Renal cortical epithelial cell (primary cell): ENCODE measurements at places on chromosomes 7 and 10. TPM values are rescaled to one million over a fixed set of nuclear protein-coding genes. Genes with fewer than 3 reads are reported as not detected.

DNA sequence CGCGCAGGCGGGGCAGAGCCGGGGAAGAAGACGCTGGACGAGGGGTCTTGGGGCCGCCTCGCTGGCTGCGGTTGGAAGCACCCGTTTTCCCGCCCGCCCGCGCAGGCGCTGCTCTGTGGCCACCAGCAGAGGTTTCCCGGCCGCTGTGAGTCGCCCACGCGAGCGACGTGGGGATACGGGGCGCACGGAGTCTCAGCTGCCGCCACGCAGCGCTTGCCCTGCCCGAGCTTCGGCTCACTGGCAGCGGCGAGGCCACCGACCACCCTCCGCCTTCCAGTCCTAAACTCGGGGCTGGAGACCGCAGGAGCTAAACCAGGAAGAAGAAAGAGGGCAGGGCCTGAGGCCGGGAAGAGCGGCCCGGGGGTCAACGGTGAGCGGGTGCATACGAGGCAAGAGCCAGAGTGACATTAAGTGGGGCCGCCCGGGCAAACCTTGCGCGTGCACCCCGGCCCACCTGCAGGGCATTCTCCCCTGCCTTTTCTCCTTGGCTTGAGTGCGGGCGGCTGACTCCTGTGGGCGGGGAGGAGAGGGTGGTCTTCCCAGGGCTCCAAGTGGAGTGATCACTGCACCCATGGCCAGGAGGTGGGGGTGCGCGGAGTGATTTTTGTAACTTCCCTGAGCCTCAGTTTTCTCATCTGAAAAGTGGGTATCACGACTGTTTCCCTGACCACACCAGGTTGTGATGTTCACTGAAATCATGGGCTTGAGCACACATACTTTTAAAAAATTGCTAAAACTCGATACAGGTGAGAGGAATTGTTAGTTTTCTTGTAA, 7.1 kb upstream of the EMX2 start:
- no peak for DNase-seq

The PLA2G12B gene
- total RNA-seq: 0.05 TPM in 1 of 2 replicates, not detected in the other

- no peak for DNase-seq
Measured at GRCh38 chr7:131294553-131294952, 33.1 kb upstream of the MKLN1 start.

DNA sequence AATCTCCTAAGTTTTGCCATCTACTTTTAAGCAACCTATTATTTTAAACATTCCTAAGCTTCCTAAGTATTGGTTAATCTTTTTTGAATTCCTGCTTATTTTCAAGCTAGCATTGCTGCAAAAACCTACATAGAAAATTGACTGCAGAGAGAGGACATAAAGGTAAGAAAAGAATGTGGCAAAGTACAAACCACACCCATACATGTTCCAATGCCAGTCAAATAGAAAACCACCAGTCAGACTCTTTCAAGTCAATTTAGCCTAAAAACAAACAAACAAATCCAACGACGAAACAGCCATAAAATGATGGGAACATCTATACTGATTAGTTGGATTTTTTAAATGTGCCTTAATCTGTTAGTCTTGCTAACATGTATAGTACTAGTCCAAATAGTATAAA, 804.8 kb downstream of the GRM8 start:
- DNase-seq: no peak

DNA sequence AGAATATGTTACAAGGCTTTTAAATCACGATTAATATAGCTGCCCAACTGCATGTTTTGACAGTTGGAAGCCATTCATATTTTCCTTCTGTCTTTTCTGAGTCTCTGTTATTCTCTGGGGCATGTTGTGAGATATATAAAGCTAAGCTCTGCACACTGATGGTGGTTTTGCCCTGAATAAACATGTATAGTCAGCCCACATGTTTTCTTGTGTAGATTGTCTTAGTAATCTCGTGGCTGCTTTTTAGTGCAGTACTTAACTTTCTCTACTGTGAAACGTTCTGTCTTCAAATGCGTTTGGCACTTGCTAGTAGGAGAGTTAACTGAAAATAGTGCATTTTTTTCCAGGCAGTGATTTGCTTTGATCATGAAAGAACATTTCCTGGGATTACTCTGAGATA, 268.5 kb downstream of the DNAJB9 start:
- DNase-seq: no peak

GRCh38 chr10:8331896-8332729, 277.6 kb downstream of the GATA3 start:
- DNase-seq: peak; percentile 13

- no peak for DNase-seq
Measured at GRCh38 chr7:123498601-123499000, 35.8 kb downstream of the IQUB start.

The SYT15 gene
- 1.0 TPM in 1 of 2 replicates, not detected in the other for total RNA-seq

DNA sequence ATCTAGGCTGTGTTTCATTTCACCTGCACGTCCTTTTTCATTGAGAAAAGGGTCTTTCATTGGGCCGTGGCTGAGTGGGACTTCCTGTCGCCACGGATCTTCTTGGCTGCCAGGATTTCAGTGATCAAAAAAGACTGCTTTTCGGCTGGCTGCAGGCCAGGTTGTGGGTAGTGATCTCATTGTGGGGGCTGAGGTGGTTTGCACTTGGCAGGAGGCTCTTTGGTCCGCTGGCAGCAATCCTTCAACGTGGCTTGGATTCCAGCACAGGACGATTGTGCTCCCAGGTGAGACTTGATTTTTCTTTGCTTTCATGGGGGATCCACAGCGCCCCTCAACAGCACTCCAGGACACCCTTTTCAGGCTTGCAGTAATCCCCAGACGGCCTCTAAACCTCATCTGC, 29.0 kb upstream of the ZNF273 start:
- no peak for DNase-seq

DNA sequence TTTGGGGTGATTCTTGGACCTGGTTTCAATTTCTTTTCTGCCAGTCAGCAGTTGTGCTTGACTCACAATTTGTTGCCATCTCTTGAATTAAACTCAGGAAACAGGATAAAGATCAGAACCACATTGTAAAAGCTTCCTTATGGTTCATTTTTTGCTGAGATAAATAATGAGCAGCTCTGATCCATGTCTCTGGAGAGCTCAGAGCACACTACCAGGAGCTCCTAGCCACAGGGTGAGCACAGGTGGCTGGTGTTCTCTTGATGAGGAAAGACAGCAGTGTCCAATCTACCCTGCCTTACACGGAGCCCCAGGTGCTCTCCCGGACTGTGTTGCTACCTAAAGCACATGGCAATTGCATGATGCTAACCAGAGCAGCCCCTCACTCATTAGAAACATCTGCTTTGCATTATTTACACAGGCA, 17.2 kb upstream of the FAM170B start:
- DNase-seq: no peak

GRCh38 chr10:5036511-5036910, 32.9 kb upstream of the AKR1C2 start:
- DNase-seq: no peak

The TLX1 gene
- not detected in 2 replicates for total RNA-seq

The SEMA3E gene
- 0.35 and 4.7 TPM in 2 replicates for total RNA-seq

DNA sequence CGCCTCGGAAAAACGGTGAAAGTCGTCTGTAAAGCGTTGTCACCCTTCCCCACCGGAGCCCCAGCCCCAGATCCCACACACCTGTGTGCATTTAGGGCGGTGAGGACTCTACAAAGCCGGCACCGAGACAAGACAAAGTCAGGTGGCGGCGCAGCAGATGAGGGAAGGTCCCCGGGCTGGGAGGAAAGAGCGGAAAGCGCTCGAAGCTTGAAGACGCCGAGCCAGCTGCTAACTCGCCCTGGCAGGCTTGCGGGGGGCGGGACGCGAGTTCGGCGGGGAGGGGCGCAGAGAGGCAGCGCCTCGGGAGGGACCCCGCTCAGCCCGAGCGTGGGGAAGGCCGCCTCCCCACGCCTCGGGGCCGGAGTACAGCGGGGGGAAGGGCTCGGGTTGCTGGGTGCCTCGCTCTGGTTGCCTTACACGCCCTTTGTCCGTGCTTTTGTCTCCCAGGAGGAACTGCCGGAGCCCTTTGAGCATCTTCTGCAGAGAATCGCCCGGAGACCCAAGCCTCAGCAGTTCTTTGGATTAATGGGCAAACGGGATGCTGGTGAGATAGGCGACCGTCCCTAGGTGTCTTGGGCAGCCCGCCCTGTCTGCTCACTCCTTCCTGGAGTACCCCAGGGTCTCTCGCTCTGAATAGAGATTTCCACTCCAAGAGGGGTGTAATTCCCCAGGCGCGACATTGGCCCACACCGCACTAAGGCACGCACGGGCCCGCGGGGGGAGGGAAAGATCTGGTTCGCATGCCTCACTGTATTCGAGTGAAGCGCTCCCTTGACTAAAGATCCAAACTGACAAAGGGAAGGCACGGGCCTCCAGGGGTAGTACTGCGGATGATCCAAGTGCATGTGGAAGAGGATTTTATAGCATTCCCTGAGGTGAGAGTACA, 1.6 kb downstream of the TAC1 start:
- DNase-seq: no peak

GRCh38 chr7:44145479-44145968, 4.4 kb upstream of the MYL7 start:
- no peak for DNase-seq

- DNase-seq: peak; percentile 3
Measured at GRCh38 chr10:42551582-42552187, 86.7 kb downstream of the ZNF33B start.

DNA sequence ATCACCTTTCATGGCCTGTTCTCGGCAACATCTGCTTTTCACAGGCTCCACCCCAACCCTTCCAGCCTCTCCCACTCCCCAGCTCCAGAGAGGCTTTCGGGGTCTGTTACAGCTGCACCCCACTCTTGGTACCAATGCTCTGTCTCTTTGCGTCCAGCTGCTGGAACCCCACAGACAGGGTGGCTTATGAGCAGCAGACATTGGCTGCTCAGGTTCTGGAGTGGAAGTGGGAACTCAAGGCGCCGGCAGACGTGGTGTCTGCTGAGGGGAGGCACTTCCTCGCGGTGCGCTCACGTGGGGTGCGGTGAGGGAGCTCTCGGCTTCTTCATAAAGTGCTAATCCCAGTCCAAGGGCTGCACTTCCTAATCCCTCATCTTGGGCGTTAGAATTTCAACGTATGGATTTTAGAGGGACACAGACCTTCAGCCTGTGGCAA, 185.7 kb downstream of the ELFN1 start:
- no peak for DNase-seq

DNA sequence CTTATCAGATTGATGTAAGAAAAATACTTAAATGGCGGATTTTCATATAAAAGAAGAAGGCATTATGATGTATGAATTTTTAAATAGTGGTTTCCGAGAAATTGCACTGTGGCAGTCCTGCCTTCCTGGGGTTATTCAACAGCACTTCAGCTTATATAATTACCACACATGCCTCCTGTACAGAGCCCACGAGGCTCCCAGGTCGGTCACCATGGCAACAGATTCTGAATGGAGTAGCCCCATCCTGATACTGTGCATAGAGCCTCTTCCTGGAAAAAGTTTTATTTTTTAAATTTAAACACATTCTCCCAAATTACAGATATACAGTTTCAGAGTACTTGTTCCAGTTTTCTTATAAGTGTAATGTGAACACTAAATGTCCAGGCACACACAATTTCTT, 15.9 kb upstream of the ASB4 start:
- DNase-seq: no peak

The ASAH2B gene
- total RNA-seq: 3.3 and 6.1 TPM in 2 replicates

DNA sequence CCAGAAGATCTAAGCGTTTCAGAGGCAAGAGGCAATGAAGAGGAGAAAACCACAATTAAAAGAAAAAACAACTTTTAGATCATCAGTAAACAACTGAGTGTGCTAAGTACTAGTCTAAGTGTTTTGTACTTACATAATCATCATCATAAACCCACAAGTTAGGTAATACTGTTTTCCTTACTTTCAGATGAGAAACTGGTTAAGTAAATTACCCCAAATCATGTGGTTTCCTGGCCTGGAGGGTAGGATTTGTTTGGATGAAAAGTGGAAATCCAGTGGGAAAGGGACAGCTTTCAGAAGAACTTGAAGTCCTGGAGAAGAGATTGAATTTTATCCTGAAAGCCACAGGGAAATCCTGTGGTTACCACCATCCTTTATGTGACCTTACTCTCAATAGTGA, 463.3 kb downstream of the LRMDA start:
- DNase-seq: peak; percentile 15

The PDE6C gene
- not detected in 2 replicates for total RNA-seq

DNA sequence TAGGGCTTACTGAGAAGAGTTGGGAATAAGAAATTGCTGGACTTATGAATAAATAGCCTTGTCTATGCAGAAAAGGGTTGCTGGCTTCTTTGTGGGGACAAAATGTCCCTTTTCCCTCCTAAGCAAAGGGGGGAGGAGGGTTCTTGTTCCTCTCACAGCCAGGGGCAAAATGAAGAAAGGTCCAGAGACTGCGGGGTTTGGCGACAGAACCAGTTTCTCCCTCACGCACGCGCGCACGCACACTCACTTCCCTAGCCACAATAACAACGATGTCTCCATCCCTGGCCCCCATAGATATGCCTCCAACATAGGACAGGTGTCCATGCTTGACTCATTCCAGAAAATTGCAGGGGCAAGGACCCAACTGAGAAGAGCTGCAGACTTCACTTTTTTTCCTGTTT, 3.3 kb downstream of the ZMIZ1 start:
- DNase-seq: no peak

GRCh38 chr7:96322847-96323461, 1.1 kb upstream of the SLC25A13 start:
- DNase-seq: peak; percentile 53

- no peak for DNase-seq
Measured at GRCh38 chr7:110484356-110484755, 606.6 kb upstream of the LRRN3 start.

DNA sequence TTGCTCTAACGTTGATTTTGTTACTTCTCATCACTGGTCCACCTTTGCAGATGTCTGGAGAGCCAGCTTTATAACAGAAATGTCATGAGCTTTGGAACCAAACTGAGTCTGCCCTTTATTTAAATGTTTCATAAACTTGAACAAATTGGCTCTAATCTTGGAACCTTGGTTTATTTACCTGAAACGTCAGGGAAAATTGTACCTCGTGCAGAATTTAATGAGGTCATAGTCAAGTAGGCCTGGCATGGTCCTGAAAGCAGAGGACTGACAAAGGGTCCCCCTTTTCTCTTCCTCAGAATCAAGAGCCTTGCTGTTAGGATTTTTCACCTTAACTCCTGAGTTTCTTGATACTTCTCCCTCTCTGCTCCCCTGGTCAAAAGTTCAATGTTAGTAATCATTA, 828.0 kb downstream of the GRID1 start:
- DNase-seq: no peak

The HABP2 gene
- total RNA-seq: 0.17 and 28.8 TPM in 2 replicates

GRCh38 chr10:120162471-120162870, 269.9 kb downstream of the SEC23IP start:
- no peak for DNase-seq

GRCh38 chr7:51316262-51316665, 345 bp downstream of the COBL start:
- no peak for DNase-seq
